ENCODE measurements at places on chromosomes 12 and 14.

- DNase-seq = peak; percentile 98
These were observed 78.6 kb upstream of the IFNG-AS1 start for GRCh38 chr12:67910360-67911274.

- no peak for DNase-seq
These were observed 117.5 kb upstream of the PARP11 start for GRCh38 chr12:3990501-3991280.

GRCh38 chr12:989751-990660 lies 1.0 kb upstream of the ERC1 start:
- DNase-seq = peak; percentile 61

GRCh38 chr12:3405821-3406220 lies 85.2 kb upstream of the PRMT8 start:
- no peak for DNase-seq

GRCh38 chr12:71469258-71469750 lies 29.7 kb downstream of the LGR5 start:
- no peak for DNase-seq

DNA sequence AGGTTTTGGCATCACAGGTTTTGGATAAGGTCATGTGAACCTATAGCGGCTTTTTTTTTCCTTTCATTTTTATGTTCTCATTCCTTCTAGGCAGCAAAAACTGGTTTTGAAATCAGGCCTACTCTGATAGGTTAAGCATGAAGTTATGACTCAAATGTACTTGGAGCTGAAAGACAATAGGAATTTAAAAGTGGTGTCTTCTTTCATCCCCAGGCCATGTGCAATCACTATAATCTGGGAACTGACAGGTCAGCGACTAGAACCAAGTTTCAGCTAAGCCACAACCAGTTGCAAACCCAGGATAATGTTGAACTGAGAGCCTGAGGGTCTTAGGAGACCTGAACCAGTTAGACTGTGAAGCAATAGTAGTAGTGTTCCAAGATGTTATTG lies 74.3 kb downstream of the ANO6 start:
- peak; percentile 42 for DNase-seq

DNA sequence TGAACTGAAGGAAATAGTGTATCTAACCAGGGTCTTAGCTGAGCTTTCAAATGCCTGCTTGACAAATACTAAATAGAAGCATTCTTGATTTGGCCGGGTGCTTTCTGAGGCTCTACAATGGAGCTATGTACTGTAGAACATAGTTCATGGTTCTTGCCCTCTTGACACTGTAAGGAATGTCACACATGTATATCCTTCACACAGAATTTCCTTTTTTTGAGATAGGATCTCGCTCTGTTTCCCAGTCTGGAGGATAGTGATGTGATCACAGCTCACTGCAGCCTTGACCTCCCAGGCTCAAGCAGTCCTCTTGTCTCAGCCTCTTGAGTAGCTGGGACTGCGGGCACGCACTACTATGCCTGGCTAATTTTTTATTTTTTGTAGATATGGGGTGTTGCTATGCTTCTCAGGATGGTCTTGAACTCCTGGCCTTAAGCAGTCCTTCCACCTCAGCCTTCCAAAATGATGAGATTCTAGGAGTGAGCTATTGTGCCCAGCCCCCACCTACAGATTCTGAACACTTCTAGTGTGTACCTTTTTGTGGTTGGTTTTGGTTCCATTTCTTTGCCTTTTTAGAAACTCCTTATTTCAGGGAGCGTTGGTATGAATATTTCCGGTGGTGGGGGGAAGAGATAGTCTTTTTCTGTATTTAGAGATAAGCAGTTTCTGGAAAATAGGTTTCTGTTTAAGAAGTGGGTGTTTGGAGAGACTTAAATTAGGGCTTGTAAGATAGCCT lies 4.2 kb downstream of the MLXIP start:
- no peak for DNase-seq

DNA sequence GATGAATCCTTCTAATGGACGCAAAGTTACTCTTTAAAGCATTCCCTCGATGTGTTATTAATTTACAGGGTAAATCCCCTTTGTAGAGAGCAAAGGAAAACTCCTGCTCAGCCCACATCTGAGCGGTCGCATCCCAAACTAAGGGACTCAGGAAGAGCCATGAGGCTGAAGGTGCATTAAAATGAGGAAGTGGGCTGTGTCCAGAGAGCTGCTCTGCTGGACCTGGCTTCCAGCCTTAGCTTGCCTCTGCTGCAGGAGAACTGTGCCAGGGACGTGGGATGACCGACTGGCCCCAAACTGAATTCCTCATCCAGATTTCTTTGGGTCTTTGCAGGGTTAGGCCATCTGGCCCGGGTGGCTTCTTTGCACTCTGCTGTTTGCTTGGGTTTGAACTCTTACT lies 88.3 kb downstream of the FBXW8 start:
- no peak for DNase-seq

GRCh38 chr14:71591929-71592328 lies 340.3 kb upstream of the RGS6 start:
- peak; percentile 58 for DNase-seq

DNA sequence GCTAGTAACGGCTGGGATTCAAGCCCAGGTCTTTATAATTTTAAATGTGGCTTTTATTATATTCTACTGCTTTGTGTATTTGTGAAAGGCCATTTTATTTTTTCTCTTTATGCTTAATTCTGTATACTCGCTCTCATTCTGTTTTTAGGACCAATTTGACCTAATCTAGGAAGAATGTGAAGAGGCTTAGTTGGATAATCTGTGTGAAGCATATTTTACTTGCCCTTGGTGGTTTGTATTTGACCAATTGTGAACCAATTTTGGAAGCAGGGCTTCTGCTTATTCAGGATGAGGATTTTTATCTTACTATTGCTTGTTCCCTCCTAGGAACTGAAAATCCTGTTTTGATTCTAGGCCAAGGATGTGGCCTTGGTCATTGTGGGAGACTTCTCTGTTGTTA lies 113.1 kb downstream of the TTC6 start:
- peak; percentile 7 for DNase-seq

DNA sequence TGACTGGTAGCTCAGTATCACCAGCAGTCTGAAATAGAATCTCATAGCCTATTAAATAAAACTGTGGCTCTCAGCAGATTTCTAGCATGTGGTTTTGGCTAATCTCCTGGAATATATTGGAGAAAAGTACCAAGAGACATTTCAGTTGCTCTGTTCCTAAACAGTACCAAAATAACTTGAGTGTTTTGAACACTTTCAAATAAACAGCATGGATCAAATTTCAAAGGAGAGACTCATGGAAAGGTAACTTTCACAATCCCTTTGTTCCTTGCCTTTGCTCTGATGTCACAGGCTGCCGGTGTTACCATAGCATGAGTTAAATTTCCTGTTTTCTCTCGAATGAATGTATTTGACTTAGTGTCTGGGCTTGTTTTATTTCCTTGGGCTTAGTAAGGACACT lies 3.4 kb downstream of the ARG2 start:
- DNase-seq = no peak

DNA sequence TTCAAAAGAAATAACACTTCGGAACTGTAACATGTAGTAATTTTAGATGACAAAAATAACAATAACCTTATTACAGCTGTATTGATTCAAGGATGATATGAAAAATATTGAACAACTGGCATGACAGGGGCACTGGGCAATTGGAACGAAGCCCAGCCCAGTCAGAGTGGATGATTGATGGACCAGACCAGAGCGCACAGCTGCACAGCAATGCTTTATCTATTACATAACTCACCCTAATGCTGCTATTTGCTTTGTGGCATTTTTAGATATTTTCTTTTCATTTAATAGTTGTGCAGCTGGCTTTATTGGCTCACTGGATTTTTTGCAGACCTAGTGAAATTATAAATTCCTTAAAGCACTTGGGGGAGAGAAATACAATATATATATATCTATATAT lies 26.9 kb upstream of the FERMT2 start:
- no peak for DNase-seq

GRCh38 chr12:101299931-101300330 lies 20.0 kb downstream of the UTP20 start:
- DNase-seq = no peak

DNA sequence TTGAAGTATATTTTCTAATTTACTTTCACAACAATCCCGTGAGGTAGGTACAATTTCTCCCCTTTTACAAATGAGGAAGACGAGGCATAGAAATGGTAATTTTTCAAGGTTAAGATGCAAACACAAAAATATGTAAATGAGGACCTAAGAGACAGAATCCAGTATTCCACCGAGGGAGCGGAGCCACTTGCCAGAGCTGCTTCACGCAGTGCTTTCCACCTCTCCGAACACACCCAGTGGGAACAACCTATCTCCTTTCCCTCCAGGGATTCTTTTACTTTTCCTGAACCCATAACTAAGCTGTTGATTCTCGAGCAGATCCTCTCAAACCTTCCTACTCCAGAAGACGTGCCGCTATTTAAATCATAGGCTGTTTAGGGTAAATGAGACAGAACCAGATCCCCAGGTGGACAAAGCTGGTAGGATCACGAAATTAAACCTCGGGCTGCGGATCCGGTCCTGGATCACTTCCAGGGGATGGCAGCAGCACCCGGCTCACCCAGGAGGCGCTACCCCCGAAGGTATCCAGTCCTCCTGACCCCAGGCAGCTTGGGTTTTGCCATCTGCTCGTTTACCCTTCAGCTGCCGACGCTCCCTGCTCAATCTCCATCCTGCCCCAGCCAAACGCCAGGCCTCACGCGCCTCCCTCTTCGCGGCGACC lies 1.5 kb downstream of the DDHD1 start:
- no peak for DNase-seq

GRCh38 chr12:20434996-20435395 lies 66.7 kb downstream of the PDE3A start:
- DNase-seq = no peak

DNA sequence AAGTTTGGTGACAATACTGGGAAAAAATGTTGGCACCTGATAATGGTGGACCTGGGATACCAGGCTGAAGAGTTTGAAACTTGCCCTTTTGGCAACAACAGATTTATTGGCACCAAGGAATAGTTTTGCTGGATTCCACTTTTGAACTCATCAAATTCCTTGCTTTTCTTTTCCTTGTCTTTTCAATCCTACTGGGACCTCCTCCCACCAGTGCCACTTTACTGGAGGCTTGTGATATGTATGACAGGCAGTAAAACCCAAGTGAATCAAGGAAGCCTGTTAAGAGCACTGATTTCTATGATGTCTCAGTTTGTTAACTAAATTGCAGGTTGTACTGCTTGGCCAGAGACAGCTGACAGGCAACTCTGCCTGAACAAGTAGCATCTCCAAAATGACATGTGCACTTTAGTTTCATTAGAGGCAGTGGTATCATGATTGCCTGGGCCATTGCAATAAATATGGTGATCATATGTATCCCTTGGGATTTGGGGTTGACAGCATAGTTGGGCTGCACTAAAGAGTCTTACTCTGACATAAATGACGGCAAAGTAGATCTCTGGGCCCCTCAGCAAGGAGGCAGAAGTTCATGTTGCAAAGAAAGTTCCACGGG lies 565.4 kb downstream of the DIO2 start:
- no peak for DNase-seq

GRCh38 chr14:99217066-99217955 lies 54.7 kb downstream of the BCL11B start:
- no peak for DNase-seq

GRCh38 chr12:91529829-91530228 lies 347.2 kb upstream of the DCN start:
- DNase-seq = no peak

DNA sequence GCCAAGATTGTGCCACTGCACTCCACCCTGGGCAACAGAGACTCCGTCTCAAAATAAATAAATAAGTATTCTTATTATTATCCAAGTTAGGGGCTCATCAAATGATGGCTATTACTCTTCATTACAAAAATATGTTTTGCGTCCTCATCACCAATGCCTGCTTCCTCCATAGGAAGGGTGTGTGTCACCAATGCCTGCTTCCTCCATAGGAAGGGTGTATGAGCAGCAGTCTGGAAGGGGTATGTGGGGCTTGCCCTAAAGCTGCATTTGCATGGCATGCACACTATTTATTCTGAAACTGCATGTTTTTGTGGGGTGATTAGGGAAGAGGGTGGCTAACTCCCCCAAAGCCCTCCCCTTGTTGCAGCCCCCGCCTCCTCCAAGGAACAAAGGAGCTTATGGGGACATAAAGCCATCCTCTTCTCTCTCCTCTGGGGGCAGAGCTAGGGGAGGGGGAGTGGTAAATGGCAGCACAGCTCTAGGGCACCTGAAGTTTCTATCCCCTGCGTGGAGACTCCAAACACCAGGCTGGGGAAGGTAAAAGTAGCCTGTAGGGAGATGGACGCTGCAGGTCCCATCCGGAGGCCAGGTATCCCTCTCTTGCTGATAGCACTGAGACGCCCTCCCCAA lies 1.3 kb downstream of the CAMKK2 start:
- DNase-seq = no peak
